ENCODE measurements at places on chromosomes 5 and 9.

- DNase-seq = no peak
Observed at GRCh38 chr5:141574122-141574510, 44.7 kb downstream of the DIAPH1 start.

- no peak for DNase-seq
Observed at GRCh38 chr9:137218754-137219271, 3.2 kb downstream of the RNF208 start.

DNA sequence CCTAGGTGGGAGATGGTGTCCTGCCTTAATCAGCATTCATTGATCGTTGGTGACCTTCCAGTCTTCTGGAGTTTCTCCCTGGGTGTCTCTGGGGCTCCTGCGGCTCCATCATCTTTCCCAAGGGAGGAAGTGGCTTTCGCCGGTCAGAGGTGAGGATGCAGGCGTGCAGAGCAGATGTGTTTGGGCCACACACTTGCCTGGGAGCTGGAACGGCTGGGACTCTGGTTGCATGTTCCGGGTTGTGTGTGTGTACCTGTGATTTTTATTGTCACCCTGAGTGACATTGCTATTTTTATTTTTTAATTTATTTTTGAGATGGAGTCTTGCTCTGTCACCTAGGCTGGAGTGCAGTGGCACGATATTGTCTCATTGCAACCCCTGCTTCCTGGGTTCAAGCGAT lies 9.6 kb downstream of the HMCN2 start:
- no peak for DNase-seq

- no peak for DNase-seq
Observed at GRCh38 chr9:113992994-113993393, 85.1 kb downstream of the AMBP start.

DNA sequence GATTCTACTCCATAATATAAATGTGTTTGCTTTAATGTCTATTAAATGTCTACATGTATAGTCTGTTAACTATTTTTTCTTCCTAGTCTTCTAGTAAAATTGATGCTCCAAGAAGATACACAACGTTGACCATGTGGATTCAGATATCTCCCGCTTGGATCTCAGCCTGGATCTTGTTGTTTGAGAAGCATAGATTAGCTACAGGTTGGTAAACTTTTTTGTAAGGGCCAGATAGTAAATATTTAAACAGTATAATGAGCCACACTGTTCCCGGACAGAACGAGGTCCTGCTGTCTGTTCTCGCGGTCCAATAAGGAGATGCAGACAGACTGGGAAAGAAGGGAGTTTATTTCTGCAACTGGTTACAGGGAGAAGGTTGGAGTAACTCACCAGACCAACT lies 86.2 kb upstream of the IL12B start:
- no peak for DNase-seq

GRCh38 chr5:139655727-139656271 lies 7.7 kb downstream of the CXXC5 start:
- DNase-seq = no peak

DNA sequence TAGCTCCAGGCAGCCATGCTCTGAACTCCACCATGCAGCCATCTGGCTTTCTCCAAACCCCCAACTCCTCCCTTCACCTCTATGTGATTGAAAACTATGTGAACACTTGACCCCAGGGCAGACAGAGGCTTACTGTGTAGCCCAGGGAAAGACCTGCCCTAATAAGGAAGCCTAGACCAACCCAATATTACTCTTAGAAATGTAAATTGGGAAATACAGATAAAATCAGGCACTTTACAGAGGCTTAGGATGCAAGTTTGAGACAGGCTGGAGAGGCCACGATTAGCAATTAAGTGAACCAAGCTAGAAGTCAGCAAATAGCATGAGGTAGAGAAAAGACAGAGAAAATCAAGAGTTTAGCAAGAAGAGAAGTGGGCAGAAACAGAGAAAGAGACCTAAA lies 141.7 kb upstream of the ABCA1 start:
- DNase-seq = no peak

GRCh38 chr9:13568405-13568804 lies 288.9 kb upstream of the MPDZ start:
- no peak for DNase-seq

GRCh38 chr5:150122536-150123481 lies 32.8 kb downstream of the PDGFRB start:
- no peak for DNase-seq

- no peak for DNase-seq
Observed at GRCh38 chr9:107158321-107158720, 124.8 kb upstream of the RAD23B start.

- DNase-seq = peak; percentile 5
Observed at GRCh38 chr5:133287500-133287899, 235.7 kb downstream of the HSPA4 start.

GRCh38 chr5:83362526-83362925 lies 109.0 kb upstream of the VCAN start:
- DNase-seq = no peak

DNA sequence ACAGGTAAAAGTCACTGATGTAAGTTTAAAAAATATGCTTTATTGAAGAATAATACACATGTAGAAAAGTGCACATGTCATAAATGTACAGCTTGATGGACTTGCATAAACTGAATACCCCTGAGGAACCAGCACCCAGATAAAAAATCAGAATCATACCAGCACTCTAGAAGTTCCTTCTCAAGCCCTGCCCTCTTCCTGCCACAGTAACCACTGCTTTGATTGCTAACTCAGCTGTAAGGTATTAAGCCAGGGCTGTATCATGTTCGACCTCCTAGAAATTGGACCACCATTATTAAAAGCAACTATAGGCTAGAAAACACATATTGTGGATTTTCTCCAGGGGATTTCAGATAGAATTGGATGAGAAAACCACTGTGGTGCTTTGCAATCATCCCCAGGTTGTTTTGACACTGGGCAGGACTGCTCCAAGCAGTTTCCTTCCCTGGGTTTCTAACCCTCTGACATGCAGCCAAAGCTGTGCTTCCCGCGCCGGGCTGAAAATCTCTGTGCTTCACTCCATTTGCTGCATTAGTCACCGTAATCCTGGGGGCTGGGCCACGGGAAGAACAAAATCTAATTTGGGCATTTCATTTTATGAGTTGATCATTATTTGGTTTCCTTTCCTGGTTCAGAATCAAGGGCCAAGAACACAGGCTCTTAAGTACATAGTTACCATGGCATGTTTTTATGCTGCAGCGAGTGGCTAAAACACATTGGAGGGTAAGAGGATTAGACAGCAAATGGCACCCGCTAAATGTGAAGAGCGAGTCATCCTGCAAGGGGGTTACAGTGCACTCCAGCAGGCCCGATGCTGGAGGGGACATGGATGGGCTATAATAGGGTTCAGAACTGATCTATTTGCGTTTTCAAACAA lies 139.4 kb upstream of the IL12B start:
- no peak for DNase-seq

DNA sequence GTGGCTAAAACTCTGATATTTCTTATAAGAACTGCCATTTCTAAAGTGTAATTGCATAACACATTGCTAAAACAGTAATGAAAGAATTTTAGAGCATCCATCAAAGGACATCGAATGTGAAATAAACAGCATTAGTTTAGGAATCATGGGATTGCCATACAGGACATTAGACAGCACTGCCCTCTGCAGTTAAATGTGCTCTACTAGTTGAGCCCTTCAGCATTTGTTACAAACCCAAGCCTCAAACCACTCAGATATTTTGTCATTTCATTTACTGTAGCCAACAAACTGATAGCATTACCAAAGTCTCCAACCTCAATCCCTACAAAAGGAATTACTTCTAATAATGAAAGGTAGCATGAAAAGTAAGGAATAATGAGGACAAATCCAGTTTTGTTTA lies 116.8 kb upstream of the COX7C start:
- no peak for DNase-seq

GRCh38 chr9:90925581-90926257 lies 124.1 kb downstream of the SYK start:
- DNase-seq = no peak

GRCh38 chr5:82834151-82834550 lies 243.0 kb downstream of the TMEM167A start:
- DNase-seq = no peak

DNA sequence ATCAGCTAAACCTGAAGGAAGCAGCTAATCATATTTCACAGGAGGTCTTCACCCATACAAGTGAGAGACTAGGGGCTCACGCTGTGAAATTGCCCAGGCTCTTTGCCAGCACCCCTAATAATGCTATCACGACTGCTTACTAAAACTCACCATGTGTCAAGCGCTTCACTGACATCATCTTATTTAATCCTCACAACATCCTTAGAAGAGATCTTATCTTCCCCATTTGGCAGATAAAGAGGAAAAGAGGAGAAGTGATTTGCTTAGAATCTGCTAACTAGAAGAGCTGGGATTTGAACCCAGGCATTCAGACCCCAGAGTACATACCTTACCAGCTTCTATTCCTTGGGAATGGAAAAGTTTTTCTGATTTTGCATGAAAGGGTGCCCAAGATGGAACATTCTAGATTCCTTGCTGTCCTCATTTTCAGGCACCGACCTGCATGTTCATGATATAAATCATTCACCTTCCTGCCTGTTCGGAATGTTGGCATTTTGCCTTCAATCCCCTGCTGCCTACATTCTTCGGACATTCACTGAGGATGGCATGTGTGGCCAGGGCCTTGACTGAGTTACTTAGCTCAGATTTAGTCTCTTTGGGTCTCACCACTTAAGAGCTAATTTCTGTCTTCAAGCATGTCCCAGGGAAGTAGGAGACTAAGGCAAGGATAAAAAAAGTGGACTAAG lies 88.1 kb downstream of the SH3TC2 start:
- DNase-seq = no peak
